ENCODE measurements at places on chromosomes 1 and 21.

- peak; percentile 83 for DNase-seq
These were observed 53.4 kb upstream of the EDN2 start for GRCh38 chr1:41537788-41538351.

DNA sequence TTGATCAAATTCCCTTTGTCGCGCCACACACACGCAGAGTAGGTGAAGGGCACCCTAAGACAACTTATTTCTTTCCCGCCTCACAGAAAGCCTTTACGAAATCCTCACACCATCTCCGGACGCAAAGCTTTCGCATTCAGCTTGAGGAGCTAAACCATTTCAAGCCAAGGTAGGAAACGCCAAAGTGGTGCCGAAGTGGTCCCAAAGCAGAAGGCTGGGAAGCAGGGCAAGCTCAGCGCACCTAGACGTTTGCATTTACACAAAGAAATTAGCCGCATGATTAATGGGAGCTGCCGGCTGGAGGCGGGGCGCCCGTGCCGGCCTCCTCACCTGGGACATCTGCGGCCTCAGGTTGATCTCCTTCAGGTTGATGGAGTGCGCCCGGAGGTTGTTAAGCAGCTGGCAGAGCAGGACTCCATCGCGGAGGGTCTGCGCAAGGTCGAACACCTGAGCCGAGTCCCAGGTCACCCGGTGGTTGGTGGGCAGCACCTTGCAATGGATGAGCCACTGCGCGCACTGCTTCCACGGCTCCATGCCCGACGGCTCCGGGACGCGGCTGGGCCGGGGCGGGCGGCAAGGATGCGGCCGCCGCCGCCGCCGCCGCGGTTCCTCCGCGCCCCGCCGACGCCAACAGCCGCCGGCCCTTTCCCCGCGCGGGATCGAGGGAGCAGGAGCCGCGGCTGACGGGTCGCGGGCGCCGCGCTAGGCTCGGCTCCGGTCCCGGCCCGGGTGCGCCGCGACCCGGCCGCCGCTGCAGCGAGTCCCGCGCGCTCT lies 457 bp downstream of the VAV3 start:
- DNase-seq, result no peak

DNA sequence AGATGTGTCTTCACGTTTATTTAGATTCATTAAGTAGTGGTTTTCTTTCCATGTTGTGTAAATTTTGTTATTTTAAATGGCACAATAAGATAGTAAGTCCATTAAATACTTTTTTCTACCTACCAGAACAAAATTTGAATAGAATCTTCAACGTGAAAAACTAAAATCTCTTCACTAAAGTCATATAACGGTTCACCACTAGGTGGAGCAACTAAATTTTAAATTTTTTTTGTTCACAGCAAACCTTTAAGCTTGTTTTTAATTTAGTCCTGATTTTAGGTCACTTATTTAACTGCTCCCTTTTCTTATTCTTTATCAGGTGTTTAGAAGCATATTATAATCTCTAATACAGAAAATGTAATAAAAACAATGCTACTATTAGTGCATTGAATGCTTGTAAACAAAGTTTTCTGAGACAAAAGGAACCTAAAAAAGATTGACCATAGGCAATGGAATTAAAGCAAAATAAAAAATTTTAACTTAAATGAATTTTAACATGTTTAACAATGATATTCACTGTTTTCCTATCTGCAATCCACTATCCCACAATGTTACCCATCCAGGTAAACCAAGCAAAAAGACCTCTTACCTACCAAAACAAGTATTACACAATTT lies 28.3 kb upstream of the PKN2 start:
- DNase-seq, result peak; percentile 46

- DNase-seq, result no peak
These were observed 8.6 kb upstream of the ACTN2 start for GRCh38 chr1:236677641-236678235.

DNA sequence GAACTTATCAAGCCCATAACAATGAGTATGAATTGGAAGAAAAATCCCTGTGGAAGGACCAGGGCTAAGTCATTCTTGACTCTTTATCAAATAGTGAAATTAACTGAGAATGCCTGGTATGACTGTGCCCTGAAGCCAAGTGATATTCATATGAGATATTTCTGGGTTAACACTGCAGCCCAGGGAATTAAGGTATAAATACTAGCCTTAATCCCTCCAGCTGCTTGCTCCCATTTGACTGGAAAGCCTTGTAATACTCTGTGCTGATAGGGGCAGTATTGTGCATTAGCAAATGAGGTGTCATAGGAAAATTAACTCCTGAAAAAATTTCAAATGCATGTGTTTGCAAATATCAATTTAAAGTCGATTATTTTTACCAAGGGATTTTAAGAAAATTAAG lies 568.8 kb downstream of the LMO4 start:
- DNase-seq, result no peak

GRCh38 chr21:15050568-15051377 lies 14.0 kb downstream of the NRIP1 start:
- no peak for DNase-seq

DNA sequence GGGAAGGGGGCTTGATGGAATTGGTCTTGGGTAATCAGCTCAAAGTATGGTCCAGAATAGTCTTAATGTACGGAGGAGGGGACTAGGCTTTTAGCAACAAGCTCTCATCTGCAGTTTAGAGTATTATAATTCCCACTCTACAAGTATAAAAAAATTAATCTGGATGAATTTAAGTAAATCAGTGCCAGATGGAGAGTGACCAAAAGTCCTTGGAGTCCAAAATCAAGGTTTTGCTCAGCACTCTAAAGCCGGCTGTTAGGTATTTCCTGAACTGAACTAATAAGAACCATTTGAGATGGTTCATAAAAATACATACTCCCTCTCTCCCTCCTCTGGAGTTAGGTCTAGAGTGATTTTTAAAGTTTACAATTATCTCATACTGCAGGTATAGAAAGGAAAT lies 23.7 kb downstream of the GLUL start:
- DNase-seq, result no peak

- no peak for DNase-seq
These were observed 10.6 kb upstream of the UAP1 start for GRCh38 chr1:162550925-162551324.

GRCh38 chr1:29436181-29436785 lies 200.0 kb downstream of the PTPRU start:
- DNase-seq, result no peak

- no peak for DNase-seq
These were observed 502.8 kb downstream of the SMYD3 start for GRCh38 chr1:246004301-246004700.

DNA sequence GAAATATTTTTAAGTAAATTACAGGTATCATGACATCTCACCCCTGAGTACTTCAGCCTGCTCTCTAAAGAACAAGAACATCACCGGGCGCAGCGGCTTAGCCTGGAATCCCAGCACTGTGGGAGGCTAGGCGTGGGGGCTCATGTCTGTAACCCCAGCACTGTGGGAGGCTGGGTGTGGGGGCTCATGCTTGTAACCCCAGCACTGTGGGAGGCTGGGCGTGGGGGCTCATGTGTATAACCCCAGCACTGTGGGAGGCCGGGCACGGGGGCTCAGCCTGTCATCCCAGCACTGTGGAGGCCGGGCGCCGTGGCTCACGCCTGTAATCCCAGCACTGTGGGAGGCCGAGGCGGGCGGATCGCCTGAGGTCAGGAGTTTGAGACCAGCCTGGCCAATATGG lies 7.7 kb upstream of the CDK11B start:
- no peak for DNase-seq

DNA sequence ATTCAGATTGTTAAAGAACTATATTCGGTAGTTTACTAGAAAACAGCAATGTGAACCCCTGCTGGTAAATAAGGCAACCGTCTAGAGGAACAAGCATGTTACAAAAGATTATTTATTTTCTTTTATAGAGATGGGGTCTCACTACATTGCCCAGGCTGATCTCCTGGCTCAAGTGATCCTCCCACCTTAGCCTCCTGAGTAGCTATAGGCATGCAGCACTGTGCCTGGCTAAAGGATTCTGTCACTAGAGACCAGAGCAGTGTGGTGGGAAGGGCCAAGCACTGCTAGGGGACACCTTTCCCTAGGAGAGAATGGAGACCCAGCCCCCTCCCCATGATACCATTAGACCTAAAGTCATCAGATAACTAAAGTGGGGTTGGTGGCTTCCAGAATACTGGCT lies 28.9 kb downstream of the SLC27A3 start:
- no peak for DNase-seq
